MG63 (cell line): ENCODE measurements at places on chromosomes 4 and X. TPM values are rescaled to one million over a fixed set of nuclear protein-coding genes. Genes with fewer than 3 reads are reported as not detected.
A peak's percentile ranks its signal among the peaks of the same experiment; 100 is the strongest.

GRCh38 chr4:54958236-54958635 is 167.2 kb downstream of the KDR start:
- no peak for DNase-seq

GRCh38 chr4:155787113-155787710 is 28.4 kb downstream of the GUCY1B1 start:
- no peak for DNase-seq

DNA sequence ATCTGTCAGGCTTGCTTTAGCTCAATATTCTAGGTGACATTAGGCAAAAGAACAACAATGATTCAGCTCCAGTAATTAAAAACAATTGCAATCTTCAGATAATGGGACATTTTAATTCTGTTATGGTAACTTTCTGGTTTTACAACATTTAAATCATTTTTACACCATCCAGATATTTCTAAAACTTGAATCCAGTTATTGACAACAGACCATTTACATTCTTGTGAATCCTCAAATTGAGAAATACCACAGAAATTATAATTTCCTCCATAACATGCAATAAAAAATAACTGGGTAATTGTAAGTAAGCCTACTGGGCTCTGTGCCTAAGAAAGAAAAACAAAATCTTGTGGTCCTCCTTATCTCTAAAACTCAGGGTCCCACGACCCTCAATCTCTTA is 195.0 kb upstream of the S100G start:
- no peak for DNase-seq

GRCh38 chr4:24856586-24856985 is 56.3 kb downstream of the CCDC149 start:
- DNase-seq, result no peak

DNA sequence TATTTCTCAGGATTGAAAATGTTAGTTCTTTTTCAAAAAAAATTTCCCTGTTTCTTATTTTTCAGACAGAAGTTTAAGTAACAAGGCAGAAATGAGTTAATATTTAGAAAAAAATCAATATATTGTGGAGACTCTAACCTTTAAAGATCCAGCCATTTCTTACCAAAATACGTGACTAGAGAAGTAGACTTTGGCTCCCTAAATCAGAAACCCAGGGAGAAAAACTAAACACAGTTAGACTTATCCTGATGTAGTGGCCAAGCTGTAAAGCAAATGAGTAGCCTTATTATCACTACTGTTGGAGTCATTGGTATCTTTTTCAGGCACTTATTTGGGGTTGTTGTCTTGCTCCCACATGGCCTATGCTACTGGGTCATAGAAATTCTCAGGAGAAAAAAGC is 1556.4 kb upstream of the ADGRL3 start:
- DNase-seq, result no peak

DNA sequence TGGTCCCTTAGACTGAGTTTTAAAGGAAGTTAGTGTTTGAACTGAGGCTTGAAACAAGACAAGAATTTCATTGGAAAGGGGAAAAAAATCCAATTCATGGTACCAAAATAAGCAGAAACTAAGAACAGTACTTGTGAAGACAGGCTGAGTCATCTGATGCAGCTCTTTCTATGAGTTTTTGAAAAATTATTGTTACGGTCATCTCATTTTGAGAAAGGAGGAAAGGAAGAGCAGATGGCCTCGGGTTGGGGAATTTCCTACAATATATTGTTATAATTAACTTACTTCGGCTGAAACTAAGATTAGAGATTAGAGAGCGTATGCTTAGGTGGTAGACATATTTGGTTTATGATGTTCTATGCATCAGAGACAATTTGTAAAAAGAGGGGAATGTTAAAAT is 2164.8 kb upstream of the AGA start:
- no peak for DNase-seq

DNA sequence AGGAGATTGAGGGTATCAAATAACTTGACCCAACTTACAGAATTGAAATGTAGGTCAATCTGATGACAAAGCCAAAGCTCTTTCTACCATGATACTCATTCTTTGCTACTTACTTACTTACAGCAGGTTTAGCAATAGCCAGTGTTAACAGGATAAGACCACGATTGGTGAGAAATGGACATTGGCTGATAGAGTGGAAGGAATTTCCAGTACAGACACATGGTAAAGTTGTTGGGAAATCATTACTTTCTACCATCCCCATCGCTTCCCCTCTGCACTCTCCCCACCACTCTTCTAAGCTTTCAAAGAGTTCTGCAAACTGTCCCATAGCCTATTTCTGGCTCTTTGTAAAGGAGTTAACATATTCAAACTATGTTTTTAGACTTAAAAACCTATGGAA is 119.7 kb downstream of the CHRNA9 start:
- no peak for DNase-seq

- DNase-seq, result no peak
These were observed 66.9 kb downstream of the GALNTL6 start for GRCh38 chr4:171880136-171880535.

DNA sequence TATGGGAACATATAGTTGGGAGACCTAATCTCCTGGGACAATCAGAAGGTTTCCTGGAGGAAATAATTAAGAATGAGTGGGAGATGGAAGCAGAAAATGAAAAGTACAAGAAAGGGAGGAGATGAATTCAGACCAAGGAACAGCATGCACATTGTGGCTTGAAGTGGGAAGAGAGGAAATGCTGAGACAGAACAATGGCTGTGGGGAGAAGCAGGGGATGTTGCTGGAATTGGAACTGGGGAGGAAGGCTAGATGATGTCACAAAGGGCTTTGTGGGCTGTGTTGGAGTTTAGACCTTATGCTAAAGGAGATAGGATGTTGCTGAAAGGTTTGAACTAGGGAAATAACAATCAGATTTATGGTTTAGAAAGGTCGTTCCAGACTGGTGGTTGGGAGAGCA is 119.5 kb upstream of the DIPK2B start:
- DNase-seq, result no peak

DNA sequence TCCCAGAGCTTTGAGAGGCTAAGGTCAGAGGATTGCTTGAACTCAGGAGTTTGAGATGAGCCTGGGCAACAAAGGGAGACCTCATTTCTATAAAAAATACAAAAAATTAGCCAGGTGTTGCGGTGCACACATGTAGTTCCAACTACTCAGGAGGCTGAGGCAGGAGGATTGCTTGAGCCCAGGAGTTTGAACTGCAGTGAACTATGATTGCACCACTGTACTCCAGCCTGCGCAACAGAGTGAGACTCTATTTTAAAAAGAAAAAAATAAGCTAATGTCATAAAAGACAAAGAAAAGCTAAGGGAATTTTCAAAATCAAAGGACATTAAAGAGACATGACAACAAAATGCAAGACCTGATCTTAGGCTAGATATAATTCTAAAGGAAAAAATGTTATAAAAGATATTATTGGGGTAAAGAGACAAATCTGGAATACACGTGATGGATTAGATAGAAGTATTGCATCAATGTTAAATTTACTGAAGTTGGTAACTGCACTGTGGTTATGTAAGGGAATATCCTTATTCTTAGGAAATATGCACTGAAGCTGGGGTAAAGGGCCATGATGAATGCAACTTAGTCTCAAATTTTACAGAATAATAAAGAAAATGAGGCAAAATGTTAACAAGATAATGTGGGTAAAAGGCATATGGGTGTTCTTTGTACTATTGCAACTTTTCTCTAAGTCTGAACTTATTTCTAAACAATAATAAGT is 75.2 kb downstream of the SPRY1 start:
- no peak for DNase-seq

- no peak for DNase-seq
These were observed 2.7 kb upstream of the MGARP start for GRCh38 chr4:139282721-139283075.

DNA sequence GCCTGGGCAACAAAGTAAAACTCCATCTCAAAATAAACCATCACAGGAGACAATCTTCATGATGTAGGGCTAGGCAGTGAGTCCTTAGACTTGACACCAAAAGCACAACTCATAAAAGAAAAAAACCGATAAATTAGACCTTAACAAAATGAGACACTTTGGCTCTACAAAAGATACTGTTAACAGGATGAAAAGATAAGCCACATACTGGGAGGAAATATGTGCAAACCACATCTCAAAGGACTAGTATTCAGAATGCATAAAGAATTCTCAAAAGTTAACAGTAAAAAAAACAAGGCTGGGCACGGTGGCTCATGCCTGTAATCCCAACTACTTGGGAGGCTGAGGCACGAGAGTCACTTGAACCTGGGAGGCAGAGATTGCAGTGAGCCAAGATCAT is 13.2 kb downstream of the EFHC2 start:
- DNase-seq, result no peak

GRCh38 chr4:122700178-122700725 is 32.3 kb upstream of the BBS12 start:
- peak; percentile 4 for DNase-seq

- no peak for DNase-seq
These were observed 146.8 kb downstream of the KLHL4 start for GRCh38 chrX:87664381-87664780.

DNA sequence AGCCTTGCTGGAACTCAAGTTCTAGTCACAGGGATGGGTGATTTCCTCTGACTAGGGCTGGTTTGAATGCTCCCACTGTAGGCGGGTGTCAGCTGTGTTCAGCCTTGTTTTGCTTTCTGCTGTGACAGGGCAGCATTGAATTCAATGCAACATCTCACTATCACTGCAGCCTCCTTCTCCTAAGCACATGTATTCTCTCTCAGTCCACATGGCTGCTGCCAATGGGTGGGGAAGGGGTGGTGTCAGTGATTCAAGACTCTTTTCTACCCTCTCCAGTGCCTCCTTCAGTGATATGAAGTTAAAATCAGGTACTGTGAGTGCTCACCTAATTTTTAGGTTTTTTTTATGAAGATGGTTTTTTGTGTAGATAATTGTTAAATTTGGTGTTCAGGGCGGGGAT is 46.3 kb downstream of the COL4A5 start:
- DNase-seq, result no peak

DNA sequence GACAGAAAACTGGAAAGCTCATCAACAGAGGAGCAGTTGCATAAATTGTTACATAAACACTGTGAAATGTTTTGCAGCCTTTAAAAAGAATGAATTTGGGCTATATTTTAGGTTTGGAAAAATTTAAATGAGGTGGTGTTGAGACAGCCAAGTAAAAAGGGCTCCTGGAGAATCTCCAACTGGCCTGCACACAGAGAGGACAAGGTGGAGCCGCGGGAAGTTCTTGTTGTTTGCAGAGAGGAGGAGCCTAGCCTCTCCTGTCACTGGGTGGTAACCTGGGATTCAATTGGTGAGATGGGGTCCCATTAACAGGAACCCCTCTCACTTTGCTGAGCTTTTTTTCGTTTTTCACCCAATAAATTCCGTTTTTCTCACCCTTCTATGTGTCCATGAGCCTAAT is 13.4 kb downstream of the GIMD1 start:
- no peak for DNase-seq

GRCh38 chr4:15336410-15337167 is 91.2 kb upstream of the C1QTNF7 start:
- no peak for DNase-seq

DNA sequence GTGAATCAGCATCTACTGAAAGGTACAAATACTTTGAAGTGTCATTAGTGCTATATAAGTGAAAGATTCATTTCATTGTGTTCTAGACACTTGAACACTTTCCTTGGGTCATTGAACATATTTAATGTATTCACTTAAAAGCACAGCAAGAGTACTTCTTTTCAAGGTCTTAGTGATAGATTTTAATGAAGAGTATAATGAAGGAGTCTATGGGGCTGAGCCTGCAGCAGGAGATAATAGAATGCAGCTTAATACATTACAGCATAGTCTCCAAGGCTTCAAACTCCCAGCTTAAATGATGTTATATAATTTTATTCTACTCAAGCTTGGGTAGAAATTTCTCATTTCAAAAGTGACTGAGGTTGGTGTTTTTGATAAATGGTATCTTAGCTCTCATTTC is 66.1 kb upstream of the VEGFC start:
- no peak for DNase-seq

GRCh38 chrX:154327038-154327820 is 31.6 kb downstream of the TKTL1 start:
- DNase-seq, result no peak

GRCh38 chrX:81301877-81302276 is 100.0 kb downstream of the SH3BGRL start:
- no peak for DNase-seq

DNA sequence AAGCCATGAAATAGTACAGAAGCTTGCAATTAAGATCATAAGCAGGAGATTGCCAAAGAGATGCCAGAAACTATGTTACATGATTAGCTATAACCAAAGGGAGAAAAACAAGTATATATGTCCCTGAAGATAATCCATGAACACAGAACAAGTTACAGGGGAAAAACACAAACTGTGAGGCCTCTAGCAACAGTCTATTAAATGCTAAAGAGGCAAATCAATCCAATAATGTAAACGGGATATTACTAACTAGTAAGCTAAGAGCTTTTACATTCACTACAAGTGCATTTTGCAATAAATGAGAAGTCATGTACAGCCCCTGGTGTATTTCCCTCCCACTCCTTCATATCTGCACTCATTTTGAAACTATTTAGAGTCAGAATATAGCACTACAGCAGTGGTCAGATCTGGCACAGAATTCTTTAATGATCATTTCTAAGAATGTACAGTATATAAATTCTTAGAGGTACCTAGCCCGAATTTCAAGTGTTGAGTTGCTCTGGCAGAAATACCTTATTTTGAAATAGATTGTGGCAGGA is 449.8 kb upstream of the SMIM31 start:
- DNase-seq, result no peak

GRCh38 chrX:97790850-97791249 is 907.1 kb downstream of the RPA4 start:
- DNase-seq, result no peak

- DNase-seq, result no peak
These were observed 17.0 kb downstream of the PAQR3 start for GRCh38 chr4:78922207-78922606.

GRCh38 chr4:114385195-114385985 is 213.2 kb upstream of the UGT8 start:
- DNase-seq, result no peak

GRCh38 chr4:185011408-185011807 is 6.9 kb upstream of the HELT start:
- DNase-seq, result peak; percentile 32

GRCh38 chr4:5746829-5747737 is 36.1 kb downstream of the EVC start:
- DNase-seq, result no peak

GRCh38 chr4:83906561-83906960 is 370.7 kb downstream of the GPAT3 start:
- peak; percentile 9 for DNase-seq

The PPEF2 gene
- not detected in 2 replicates for total RNA-seq

The GUCY1B1 gene
- 0.92 and 1.5 TPM in 2 replicates for total RNA-seq

The SOD3 gene
- total RNA-seq, result not detected in 2 replicates

The ZNF732 gene
- total RNA-seq, result not detected in 2 replicates

The IL2RG gene
- total RNA-seq, result not detected in 2 replicates

The TCEAL5 gene
- total RNA-seq, result not detected in 2 replicates

The SMIM31 gene
- not detected in 2 replicates for total RNA-seq

The ITGB1BP2 gene
- total RNA-seq, result 0.86 and 0.92 TPM in 2 replicates

The MAP9 gene
- 3.8 and 4.3 TPM in 2 replicates for total RNA-seq

The KLHL13 gene
- total RNA-seq, result 14.2 and 16.3 TPM in 2 replicates

The NHSL2 gene
- not detected in 2 replicates for total RNA-seq

The SPANXC gene
- not detected in 2 replicates for total RNA-seq

The ETNPPL gene
- total RNA-seq, result not detected in 2 replicates

The MTNR1A gene
- total RNA-seq, result not detected in 2 replicates

The STATH gene
- not detected in 2 replicates for total RNA-seq

The NXF2B gene
- not detected in 2 replicates for total RNA-seq
